SK-N-DZ (cell line): ENCODE measurements at places on chromosomes 11 and 22.

- no peak for DNase-seq
Observed at GRCh38 chr22:29269230-29269604, 1.1 kb downstream of the EWSR1 start.

DNA sequence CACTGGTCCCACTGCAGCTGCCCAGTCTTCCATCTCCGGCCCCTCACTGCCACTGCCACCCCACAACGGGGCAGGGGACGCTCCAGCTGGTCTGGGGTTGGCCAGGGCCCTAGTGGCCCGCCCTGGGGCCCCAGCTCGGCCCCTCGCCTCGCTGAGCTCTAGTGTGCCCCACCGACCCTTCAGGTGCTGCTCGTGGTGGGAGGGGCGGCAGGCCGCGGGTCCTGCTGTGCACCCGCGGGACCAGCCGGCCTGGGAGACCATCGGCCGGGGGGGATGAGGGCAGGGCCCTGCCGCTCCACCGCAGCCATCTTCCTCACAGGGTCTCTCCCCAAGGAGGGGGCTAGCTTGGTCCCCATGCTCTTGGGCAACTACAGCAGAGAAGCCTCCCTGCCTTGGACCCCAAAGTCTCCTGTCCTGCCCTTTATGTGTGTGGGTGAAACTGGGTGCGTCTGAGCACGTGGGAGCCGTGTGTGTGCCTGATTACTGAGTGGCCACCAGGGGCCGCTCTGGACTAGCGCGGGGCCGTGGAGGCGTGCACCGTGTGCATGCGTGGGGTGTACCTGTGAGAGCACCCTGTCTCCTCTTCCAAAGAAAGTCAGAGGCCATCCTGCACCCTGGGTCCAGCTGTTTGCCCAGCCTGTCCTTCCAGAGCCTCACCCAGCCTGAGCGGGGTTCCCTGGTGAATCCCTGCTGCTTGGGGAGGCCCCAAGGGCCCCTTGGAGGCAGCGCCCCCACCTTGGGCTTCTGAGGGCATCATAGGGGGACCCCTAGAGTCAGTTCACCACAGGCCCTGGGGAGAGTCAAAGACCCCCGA is 6.0 kb upstream of the ACR start:
- peak; percentile 56 for DNase-seq

- no peak for DNase-seq
Observed at GRCh38 chr11:19869946-19870589, 157.4 kb downstream of the NAV2 start.

DNA sequence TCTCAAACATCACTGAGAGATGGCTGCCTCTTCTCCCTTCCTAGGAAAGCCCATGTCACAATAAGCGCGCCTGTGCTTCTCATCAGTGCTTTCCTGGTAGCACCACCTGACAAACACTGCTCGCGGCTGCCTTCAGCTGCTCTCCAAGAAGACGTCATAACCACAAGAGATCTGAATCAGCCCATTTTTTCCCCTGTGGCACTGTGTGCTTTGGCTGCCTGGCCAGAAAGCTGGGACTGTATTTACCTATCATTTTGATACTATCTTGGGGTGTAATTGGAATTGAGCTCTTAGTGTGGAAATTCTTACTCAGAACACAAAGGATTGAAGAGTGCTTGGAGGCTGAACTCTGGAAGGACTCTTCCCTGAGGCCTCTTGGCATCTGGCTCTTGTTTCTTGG is 50.3 kb upstream of the EHF start:
- no peak for DNase-seq
